AG09319 (cell line): ENCODE measurements at places on chromosomes 16 and 17.

DNA sequence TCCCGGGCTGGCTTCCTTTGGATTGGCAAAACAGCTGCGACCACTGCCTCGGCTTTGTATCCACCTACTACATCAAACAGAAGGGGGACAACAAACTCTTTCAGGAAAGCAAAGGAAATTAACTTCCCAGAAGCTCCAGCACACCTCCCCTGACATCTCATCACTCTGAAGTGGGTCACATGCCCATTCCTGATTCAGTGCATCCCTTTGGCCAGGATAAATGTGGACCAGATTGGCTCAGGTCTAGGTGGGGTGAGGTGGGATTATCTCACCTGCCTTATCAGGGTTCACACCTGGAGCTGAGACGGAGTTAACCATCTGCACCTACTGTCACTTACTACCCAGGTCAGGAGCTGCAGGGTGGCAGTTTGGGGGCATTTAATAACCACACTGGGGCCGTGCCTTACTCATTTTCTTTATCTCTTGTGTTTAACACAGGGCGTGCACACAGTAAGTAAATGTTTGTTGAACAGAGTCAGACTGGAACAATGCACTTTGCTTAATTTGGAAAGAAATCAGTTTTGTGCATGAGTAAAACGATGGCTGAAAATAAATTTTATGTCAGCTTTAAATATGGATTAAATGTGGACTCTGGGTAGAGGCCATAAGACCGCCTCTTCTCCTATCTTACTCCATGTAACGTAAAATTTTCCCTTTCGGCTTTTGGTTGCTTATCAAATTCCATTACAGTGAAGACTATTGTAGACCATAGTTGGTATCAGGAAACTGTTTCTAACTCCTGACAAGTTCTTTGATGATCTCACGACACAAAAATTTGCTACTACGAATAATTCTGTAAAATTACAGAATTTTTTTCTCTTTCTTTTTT is 36.0 kb downstream of the IQCK start:
- no peak for DNase-seq

GRCh38 chr16:82651921-82652601 is 25.3 kb downstream of the CDH13 start:
- DNase-seq, result no peak

DNA sequence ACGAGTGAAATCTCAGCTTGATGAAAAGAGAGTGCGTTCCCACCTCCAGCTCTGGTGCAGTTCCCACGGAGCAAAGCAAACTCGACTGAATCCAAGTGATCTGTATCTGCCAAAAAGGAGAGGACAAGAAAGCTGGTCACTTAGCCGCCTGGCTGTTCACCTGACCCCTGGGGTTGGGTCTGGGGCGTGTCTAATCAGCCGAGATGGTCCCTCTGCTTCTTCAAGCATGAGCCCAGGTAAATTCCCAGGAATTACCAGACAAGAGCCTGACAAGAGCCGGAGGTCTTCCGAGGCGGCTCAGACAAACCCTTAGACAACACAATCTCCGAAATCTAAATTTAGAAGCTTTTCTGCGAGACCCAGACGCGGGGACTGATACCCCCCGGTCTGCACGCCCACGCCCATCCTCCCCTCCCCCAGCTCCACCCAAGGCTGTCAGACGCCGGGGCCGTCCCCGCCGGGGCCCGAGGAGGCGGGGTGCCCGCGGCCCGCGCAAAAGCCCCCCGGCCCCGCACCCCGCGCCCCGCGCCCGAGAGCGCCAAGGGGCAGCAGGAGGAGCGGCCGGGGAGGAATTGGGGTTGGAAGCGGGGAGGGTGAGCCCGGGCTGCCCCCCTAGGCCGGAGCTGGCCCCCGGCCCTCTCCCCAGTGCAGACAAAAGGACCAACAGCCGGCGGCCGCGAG is 674 bp downstream of the ZNF821 start:
- no peak for DNase-seq

DNA sequence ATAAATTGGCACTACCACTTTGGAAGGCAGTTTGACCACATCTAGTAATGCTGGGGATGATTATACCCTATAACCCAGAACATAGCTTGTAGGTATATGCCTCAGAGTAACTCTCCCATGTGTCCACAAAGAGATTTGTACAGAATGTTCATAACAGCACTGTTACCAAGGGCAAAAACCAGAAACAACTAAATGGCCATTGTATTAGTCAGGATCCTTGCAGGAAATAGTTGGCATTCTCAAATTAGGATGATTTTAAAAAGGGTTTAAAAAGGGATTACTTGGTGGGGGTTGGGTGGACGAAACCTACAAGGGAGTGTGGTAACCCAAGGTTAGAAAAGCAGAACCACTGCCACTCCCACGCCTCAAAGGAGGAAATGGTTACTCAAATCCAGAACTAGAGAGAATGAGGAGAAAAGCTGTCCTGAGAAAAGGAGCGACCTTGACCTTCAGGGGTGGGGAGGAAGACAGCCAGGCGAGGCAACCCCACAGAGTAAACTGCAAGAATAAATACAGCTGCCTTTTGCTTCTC is 2.1 kb downstream of the CPPED1 start:
- peak; percentile 80 for DNase-seq

- no peak for DNase-seq
Observed at GRCh38 chr16:79795556-79795955, 195.0 kb upstream of the MAF start.

DNA sequence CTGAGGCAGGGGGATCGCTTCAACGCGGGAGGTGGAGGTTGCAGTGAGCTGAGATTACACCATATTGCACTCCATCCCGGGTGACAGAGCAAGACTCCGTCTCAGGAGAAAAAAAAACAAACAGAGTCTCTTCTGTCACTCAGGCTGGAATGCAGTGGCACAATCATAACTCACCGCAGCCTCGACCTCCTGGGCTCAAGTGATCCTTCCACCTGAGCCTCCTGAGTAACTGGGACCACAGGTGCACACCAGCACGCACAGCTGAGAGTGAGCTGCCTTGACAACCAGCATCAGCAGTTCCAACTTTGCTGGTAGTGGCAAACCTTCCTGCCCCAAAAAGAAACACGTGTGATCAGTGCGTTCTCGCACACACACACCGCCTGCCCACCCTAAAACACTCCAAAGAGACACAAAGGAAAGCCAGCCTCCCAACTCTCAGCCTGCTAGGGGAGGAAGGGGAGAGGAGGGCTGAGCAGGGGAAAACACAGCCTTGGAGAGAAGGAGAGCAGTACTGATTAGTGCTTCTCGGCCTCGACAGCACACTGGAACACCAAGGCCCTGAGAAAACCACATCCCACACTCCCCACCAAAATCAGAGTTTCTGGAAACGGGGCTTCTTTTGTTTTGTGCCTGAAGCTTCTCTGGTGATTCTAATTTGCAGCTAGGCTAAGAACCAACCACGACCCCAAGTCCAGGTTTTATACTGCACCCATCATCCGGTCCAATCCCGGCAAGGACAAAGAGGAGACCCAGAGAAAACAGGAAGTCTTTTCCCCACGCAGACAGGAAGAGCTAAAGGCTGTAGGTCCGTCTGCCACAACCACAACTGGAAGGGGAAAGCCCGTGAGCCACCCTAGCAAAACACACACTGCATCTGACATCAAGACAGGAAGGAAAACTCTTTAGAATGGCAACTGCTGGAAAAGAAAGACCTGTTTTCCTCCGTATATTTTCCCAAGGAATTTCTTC is 28.8 kb downstream of the ZCCHC14 start:
- DNase-seq, result no peak

GRCh38 chr16:51409001-51409675 is 258.1 kb upstream of the SALL1 start:
- no peak for DNase-seq

DNA sequence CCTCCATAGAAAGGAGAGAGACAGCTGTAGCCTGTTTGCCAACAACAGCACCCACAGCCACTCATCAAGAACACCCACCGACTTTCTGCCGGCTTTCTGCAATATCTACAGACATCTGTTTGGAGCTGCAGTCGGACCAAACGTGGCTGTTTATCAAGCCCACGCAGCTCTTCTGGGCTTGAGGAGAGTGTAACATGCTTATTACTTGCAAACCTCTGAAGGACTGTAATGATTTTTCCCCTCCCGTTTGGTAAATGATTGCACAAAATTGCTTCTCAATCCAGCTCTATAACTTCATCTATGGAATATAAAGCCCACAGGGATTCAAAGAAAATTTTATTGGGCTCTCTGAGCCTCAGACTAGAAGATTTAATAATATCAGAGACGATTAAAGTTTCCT is 100.5 kb downstream of the VAT1L start:
- no peak for DNase-seq

DNA sequence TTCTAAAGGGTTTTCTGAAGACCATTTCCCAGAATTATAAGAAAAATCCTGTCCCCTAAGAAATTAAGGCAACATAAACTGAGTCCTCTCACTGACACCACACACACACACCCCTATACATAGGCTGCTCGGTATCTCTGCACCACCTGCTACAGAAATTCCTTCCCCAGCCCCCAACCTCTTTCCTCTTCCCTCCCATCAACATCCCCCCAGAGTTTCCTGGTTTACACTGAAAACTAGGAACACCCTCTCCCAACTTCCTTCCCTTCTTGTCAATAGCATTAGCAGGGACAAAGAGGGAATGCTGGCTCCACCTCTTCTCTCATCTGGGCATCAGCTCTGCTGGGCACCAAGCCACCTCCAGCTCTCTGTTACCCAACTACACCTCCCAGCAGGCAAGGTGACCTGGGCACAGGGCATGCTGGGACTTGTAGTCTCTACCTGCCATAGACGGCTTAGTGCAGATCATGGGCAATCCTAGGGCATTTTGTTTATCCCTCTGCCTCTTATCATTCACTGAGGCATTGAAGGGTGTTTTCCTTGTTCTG is 15.7 kb downstream of the CAVIN1 start:
- DNase-seq, result no peak

GRCh38 chr17:30379303-30379902 is 676 bp downstream of the CPD start:
- no peak for DNase-seq

- DNase-seq, result no peak
Observed at GRCh38 chr17:79980246-79981043, 55.2 kb downstream of the TBC1D16 start.

DNA sequence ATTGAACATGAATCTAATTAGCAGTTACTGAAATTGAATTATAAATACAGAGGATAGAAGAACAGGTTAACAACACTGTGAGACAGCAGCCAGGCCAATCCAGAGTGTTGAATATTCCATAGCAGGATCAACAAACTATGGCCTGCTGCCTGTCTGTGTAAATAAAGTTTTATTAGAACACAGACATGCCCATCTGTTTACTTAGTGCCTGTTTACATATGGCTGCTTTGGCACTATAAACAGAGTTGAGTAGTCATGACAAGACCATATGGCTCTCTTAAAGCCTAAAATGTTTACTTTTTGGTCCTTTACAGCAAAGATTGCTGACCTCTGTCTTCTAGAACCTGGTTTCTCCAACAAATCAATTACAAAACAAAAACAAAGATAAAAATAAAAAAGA is 115.4 kb upstream of the CDC42EP4 start:
- no peak for DNase-seq

DNA sequence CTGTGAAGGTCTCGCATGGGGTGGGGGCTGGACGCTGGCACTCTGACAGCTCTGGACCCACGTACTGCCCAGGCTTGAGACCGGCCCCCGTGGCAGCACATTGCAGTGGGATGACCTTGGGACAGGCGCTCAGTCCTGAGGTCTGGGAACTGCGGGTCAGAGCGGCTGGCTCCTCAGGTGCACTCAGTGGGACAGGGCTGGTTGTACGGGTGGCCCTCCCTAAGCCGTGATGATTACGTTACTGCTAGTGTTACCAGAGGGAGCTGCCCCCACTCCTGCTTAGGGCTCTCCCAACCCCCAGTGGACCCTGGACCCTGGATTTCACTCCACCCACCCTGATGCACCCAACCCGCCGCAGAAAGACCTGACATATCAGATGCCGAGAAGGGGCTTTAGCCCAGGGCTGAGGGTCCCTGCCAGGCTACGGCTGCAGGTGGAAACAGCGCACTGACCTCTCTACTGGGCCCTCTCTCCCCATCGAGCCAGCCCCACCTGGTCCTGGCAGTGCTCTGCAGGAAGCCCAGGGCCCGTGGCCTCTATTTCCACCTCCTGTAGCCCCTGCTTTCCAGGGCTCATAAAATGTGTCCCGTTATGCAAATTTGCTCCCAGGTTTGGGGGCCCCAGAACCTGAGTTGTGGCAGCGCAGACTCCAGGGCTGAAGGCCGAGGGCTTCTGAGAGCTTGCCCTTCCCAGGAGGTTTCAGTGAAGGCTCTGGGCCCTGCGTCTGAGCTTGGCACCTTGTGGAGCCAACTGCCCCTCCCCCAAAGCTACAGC is 77.2 kb downstream of the RTN4RL1 start:
- DNase-seq, result no peak

GRCh38 chr17:49162866-49163265 is 30.3 kb downstream of the B4GALNT2 start:
- DNase-seq, result no peak

GRCh38 chr16:89268585-89268984 is 51.1 kb downstream of the ZNF778 start:
- no peak for DNase-seq

- no peak for DNase-seq
Observed at GRCh38 chr17:6096201-6097004, 26.2 kb downstream of the WSCD1 start.

DNA sequence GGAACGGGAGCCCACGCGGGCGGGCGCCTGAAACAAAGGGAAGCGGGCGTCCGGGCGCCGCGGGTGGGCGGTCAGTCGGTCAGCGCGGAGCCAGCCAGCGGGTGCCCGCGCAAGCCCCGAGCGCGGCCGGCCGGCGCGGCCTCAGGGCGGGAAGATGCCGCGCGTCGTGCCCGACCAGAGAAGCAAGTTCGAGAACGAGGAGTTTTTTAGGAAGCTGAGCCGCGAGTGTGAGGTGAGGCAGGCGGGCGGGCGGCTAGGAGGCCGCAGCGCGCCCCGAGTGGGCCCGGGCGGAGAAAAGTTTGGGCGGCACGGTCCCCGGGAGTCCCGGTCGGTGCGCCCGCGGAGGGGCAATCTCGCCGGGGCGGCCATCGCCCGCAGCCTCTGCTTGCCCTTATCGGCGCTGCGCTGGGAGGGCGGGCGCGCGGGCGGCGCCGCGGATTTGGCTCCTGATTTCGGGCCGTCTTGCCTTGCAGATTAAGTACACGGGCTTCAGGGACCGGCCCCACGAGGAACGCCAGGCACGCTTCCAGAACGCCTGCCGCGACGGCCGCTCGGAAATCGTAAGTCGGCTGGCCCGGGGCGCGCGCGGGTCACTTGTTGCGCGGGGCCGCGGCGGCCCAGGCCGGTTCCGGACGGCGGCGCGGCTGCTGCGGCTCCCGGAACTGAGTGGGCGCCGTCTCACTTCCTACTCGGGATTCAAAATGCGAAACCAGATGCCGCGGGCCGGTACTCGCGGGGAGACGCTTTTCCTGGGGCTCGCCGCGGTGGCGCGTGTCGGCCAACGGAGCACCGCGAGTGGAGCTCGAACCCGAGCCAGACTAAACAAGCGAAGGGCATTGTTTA is 526 bp downstream of the CBFB start:
- no peak for DNase-seq

DNA sequence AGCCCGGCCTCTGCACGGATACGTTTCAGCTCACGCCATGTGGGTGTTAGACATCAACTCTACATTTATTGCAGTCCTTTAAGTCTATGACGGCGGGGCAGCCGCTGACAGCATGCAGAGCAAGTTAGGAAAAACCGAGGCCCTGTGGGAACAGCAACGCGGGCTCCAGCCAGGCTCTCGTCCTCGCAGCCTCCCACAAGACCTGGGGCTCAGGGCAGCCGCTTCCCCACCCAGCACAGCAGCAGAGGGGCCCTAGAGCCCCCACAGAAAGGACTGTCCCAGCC is 3.7 kb upstream of the MRPS34 start:
- DNase-seq, result no peak
